Frontal cortex (tissue), 4 donors: ENCODE measurements at places on chromosomes 16 and 17. TPM values are rescaled to one million over a fixed set of nuclear protein-coding genes. Genes with fewer than 3 reads are reported as not detected.

LHX1 gene
- under 0.01 TPM for total RNA-seq

IGFALS gene
- total RNA-seq, result under 0.01 TPM

GRCh38 chr17:5800646-5801045 is 216.3 kb upstream of the NLRP1 start:
- DNase-seq, result no peak

- DNase-seq, result no peak
These were observed 377.2 kb downstream of the WWOX start for GRCh38 chr16:78476615-78477014.

DNA sequence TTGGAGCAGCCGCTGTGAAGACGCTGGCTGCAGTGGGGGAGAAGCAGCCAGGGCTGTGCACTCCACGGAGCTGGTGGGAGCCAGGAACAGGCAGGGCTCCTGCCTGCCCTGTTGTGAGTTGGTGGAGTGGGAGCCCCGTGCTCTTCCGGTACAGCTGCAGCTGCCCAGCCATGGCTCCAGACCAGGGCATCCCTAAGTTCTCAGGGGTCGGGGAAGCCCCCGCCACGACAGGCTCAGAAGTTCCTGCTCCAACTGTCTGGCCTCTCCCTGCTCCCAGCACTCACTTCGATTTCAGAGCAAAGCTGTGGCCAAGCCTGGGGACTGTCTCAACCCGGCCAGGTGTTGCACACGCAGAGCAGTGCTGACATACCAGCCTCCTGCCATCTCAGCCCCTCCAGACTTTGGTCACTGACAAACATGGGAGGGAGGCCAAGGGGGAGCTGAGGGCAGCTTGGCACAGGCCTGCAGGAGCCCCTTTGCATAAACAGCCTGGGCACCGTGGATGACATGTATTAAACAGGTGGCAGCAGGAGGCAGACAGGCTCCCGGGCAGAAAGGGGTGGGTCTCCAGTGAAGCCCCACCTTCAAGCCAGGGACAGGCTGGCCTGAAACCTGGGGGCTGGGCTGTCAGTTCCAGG is 13.9 kb upstream of the KDM8 start:
- no peak for DNase-seq

DNA sequence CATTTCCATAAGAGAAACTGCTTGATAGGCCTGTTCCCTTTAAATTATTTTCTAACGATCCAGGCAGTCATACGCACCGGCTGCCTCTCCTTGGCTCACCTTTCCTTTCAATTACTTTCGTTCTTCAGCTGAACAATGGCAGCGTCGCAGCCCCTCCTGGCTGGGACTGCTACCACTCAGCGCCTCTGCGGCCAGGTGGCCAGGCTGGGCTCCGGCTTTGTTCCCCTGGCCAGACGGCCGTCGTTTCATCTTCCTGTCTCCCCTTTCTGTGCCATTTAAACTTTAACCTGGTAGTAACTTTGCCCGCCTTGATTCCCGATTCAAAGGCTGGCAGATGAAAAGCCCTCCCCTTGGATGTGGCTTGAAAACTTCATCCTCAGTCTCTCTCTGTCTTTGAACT is 79.0 kb downstream of the C16orf78 start:
- DNase-seq, result no peak

DNA sequence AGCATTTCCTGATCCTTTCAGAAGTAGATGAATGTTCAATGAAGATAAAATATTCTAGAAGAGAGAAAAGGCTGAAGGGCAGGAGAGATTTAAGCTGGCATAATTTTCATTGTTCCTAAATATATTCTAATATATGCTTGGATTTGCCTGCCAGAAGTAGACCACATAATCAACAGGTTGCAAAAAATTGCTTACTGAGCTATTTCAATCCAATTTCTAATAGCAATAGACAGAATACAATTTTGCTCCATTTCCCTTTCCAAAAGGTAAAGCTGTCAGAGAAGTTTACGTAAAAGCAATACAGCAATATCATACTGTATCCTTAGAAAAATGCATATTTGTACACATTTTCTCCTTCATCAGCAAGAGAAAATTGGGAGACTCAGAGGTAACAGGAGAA is 237.3 kb downstream of the PMP22 start:
- no peak for DNase-seq

- no peak for DNase-seq
These were observed 3.5 kb downstream of the MYO15B start for GRCh38 chr17:75590849-75591721.
